ENCODE measurements at places on chromosomes 1 and 21. TPM values are rescaled to one million over a fixed set of nuclear protein-coding genes. Genes with fewer than 3 reads are reported as not detected.

GRCh38 chr1:45230537-45230936 is 24.1 kb upstream of the ZSWIM5 start:
- no peak for DNase-seq

DNA sequence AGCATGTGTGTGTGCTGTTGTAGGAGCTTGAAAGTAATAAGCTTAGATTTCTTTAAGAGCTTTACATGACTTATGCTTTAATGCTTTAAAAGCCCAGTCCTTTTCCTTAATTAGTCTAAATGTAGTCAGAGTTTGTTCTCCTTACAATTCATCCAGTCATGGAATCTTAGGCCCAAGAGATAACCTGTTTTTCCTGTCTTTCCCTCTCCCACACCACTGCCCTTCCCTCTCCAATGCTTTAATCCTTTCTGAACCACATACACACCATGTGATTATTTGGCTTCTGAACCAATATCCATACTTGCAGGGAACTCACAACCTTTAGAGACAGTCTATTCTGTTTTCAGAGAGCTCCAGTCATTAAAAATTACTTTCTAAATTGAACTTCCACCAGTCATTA is 37.6 kb downstream of the ALG6 start:
- no peak for DNase-seq

The RNF207 gene
- total RNA-seq = 16.9 TPM

DNA sequence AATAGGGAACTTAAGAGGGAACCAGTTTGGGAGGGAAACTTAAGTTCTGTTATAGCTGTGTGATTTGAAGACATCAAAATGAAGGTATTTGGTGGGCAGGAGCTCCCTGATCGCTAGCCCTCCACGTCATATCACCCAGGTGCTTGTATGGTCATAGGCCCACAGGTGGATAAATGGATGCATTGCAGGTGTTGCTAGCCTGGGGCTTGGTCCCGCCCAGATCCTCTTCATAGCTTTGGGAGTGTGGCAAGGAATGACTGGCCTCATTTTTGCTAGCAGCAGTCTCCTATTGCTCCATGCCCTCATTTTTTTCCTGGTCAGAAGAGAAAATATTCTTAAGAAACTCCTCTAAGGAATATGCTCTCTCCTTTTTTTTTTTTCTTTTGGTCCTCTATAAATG is 11.3 kb downstream of the GNPAT start:
- no peak for DNase-seq

- no peak for DNase-seq
These were observed 24.6 kb downstream of the RNF187 start for GRCh38 chr1:228511546-228512445.

- no peak for DNase-seq
These were observed 132.9 kb upstream of the C1orf21 start for GRCh38 chr1:184253921-184254320.

DNA sequence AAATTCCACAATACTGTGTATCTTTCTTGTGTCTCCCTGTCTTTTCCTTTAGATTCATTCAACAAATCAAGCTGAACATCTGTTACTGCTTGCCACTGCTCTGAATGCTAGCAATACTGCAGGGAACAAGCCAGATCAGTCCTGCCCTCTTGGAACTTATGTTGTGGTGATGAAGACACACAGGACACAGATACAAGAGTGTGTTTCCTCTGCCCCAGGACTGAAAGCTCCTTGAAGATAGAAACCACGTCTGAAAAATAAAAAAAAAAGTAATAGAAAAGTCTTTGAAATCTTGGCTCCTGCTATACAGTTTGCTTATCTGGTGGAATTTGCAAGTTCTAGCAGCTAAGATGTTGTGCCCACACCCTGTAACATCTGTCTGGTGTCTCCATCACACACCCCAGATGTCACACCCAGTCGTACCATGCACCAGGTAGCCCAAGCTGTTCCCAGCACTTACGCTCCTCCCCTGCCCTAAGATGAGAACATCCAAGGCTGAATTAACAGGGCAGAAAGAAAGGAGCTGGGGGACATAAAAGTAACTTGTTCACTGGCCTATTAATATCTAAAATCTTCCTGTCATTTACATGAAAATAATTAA is 80.2 kb upstream of the GALNT2 start:
- DNase-seq = no peak

- DNase-seq = no peak
These were observed 69.6 kb downstream of the DMAP1 start for GRCh38 chr1:44282704-44283426.

Measured in epithelial cell of proximal tubule (primary cell).